Activated T-cell treated with anti-CD3 and anti-CD28 coated beads for 48 hours (primary cell): ENCODE measurements at places on chromosomes 4 and X.

- no peak for DNase-seq
Observed at GRCh38 chr4:8316911-8317351, 47.4 kb downstream of the HTRA3 start.

- DNase-seq = peak; percentile 8
Observed at GRCh38 chrX:7088968-7089615, 58.4 kb upstream of the STS start.

GRCh38 chr4:3413675-3414420 lies 27.9 kb upstream of the HGFAC start:
- DNase-seq = no peak

GRCh38 chr4:181121733-181122132 lies 1121.5 kb upstream of the TENM3 start:
- DNase-seq = no peak

DNA sequence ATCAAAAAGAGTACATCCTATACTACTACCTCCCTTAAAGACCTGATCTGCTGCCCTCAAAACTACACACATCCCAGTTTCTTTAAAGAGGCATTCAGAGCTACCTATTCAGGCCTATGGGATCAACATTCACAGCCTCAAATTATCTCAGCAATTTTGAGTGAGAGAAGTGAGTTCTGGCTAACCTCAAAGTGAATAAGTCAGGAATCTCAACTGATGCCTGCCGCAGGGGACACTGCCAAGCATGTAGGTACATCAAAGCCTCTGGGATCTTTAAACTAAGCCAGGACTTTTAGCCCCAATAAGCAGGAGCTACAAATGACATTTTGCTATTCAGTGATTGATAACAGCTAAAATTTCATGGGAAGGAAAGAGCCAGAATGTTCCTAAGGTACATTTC lies 11.6 kb downstream of the GRPR start:
- no peak for DNase-seq

GRCh38 chrX:120457766-120458180 lies 11.3 kb downstream of the LAMP2 start:
- DNase-seq = no peak

GRCh38 chr4:13635286-13635799 lies 7.8 kb upstream of the BOD1L1 start:
- no peak for DNase-seq

- DNase-seq = peak; percentile 20
Observed at GRCh38 chr4:140861359-140862176, 105.4 kb upstream of the TBC1D9 start.

DNA sequence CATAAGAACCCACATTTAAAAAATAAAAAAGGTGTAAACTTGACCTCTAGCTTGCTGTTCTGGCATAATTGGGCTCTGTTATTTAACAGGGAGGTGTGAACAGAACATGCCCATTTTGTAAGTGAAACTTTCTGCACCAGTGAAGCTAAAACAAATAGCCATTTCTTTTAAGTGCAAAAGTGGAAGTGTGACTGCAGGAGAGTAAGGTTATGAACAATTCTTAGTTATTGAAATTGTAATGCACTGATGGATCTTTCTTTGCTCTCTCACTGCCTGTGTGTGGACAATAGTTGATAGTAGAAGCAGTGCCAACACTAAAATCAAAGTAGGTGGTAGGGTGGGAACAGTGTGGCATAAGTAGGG lies 12.6 kb downstream of the P2RY10 start:
- no peak for DNase-seq

DNA sequence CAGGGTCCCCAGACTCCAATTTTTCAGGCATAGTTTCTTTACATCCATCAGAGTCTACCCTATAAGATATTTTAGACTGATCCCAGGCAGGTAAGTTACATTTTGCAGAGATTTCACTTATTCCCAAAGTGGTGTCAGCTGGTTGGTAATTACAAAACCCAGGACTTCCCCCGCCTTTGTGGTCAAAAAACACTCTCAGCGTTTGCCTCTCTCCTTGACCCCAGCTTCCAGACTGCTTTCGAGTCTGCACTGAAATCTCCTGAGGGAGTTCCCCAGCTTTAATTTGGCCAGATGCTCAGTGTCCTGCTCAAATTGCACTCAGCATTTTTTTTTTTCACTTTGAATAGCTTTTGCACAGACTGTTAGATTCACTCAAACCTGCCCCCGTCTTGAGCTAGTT lies 11.2 kb upstream of the AMOT start:
- no peak for DNase-seq

DNA sequence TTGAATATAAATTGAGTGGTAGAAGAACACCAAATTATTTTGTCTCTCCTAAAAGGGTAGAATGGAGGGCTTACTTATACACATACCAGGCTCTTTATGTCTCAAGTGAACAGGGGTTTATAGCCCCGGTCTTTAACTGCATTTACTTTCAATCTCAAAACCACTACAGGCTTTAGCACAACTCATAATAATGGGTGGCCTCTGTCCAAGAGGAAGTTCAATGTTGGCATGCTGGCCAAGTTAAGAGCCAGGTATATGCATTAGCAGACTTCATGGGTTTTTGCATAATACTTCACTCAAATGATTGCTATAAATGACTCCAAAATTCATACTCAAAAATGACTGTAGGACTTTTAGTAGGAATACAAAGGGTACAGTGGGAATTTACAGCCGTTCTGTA lies 118.5 kb upstream of the OTUD4 start:
- no peak for DNase-seq

GRCh38 chr4:39840027-39840426 lies 137.7 kb downstream of the PDS5A start:
- DNase-seq = no peak

DNA sequence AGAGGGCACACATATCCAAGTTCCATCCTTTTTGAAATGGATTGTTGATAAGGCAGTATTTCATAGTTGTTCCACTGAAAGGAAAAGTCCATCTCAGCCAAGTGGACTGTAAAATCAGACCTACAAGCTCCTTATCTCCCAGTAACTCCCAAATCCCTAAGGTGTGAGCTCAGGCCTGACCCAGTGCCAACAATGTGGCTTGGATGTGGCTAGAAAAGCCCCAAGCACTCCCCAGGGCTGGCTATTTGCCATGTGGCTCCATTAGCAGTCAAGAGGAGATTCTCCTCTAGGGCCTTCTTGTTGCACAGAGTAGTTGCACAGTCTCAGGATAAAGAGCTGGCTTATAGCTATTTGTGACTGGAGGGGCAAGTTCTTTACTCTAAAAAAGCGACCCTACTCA lies 25.0 kb upstream of the DGKK start:
- no peak for DNase-seq

DNA sequence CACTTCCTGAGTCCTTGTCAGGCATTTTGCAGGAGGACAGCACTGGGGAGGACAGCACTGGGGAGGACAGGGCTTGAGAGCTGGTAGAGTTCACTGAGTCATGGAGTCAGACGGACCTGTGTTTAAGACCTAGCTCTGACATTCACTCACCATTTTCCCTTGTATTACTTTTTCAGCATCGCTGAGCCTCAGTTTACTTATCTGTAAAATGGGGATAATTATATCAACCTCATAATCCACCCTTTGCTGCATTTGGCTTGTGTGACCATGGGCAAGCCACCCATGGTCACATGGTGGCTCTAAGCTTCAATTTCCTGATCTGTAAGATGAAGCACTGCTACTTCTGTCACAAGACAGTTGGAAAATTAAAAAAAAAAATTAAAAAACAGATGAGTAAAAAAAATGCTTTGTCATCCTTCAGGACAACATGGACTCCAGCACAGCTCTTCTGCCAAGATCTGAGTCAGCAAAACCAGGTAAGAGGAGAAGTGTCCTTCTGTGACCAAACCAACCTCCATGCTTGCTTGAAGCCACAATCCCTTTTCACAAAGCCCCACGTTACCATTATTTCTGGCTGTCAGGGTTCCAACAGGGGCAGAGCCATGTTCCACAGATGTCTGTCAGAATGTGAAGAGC lies 275.5 kb downstream of the RAB28 start:
- no peak for DNase-seq

GRCh38 chr4:1253831-1254230 lies 4.9 kb upstream of the CTBP1 start:
- DNase-seq = no peak

GRCh38 chr4:47788126-47788525 lies 49.7 kb downstream of the CORIN start:
- DNase-seq = no peak

DNA sequence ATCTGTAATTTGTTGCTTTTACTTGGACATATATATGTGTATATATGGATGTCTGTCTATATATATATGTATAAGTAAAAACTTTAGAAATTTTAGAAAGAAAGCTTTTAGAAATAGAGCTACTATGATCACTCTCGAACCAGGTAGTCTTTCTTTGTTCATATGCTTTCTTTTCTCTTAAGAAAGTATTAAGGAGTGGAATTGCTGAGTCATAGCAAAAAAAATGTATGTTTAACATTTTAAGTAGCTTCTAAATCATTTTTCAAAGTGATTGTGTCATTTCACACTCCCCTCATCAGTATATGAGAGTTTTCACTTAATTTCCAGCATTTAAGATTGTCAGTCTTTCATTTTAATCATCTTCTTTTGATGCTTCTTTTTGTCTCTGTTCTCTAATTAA lies 447.9 kb upstream of the TECRL start:
- no peak for DNase-seq

- DNase-seq = no peak
Observed at GRCh38 chrX:9558615-9559014, 93.8 kb downstream of the TBL1X start.

DNA sequence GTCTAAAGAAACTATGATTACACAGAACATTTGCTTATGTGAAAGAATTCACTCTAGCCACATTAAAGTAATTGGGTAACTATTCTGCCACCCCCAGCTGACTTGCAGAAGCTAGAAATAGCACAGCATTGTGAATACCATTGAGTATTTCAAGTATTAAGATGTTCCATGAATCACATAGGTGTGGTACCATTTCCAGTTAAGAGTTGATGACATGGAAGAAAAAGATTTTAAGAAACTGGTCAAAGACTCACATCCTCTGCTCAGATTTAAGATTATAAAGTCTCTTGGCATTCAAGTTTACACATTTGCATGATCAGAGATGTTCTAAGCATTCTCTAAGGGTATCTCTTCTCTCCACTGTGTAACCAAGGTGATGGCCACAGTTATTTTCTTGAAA lies 287.5 kb downstream of the CAMK2D start:
- no peak for DNase-seq

- no peak for DNase-seq
Observed at GRCh38 chr4:181213551-181213950, 1029.7 kb upstream of the TENM3 start.

DNA sequence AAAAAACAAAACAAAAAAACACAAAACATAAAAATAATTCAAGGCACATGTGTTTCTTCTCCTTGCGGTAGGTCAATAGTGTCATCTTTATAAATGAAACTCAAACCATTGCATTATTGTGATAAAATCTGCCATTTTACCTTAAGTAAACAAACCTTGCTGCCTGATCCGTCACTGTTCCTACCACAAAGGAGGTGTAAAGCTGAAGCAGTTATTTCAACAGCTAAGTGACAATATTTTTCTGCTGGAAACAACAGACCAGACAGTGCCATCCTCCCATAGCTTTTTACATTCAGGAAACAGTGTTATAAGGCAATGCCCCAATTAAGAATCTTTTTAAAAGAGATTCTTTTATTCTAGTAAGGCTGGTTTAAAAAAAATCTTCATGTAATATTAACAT lies 242.7 kb downstream of the PPP1R2C start:
- no peak for DNase-seq

DNA sequence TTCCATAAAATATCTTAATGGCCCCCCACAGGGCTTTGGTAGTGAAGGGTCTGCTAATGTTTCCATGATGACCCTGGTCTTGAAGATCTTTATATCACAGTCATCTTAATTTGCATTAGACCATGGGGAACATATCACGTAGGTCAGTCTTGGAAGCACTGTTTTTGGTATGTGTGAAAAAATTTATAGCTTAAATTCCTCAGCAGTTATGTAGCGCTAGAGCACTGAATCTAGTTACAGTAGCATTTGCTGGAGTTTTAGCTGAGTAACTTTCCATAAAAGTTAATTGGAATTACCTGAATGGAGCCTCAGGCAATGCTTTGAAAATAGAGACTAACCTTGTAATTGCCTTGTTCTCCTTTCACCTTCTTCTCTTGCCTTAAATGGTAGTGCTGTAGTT lies 648.8 kb downstream of the IQCM start:
- DNase-seq = no peak

DNA sequence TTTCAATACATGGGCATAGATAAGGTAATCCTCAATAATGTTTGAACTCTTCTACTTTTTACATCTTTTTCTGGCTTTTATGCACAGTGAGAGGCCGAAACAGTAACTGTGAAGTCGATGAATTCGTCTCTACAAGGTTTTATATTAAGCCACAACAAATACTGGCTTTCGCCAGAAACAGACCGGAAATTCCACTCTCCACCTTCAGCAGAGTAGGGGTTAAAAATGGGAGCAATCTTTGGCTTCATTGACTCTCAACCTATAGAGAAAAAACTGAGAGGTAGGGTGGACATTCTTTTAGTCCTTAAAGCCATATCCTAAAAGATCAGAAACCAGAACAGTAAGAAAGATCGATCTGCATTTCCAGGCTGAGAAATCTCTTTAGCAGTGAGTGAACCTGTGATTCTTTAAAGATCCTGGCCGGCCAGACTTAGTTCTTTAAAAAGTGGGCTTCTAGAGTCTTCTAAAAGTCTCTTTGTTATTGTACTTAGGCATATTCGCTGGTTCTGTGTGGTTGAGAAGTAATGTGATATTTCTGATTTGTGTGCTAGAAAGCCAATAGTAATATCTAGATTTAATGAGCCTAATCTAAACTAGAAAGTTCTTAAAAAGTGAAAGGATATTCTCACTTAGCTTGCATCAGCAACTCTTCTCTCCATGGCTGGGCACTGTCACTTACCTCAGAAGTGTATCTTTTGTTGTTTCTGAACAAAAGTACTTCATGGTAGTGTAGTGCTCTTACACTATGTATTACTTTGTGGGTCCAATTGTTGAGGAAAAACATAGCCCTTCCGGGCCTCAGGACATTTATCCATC lies 2.0 kb downstream of the HSPA4L start:
- no peak for DNase-seq

DNA sequence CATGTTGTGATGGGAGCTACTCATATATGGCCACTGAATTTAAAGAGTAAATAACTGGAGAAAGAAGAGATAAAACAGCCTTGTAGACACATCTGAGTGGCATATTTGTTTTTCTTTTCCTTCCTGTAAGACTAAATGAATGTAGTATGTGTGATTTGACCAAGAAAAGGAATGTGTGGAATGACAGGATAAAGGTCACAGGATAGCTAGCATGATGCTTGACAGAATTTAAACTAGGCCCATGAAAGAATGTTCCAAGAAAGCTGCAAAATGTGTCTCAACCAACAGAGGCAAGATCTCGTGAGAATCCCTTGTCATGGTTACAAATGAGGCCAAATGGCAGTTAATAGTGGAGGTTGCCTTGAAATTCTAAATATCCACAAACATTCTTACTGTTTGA lies 137.0 kb downstream of the KCNIP4 start:
- no peak for DNase-seq

- no peak for DNase-seq
Observed at GRCh38 chrX:153647461-153648357, 706 bp downstream of the DUSP9 start.

GRCh38 chrX:39629001-39629400 lies 468.8 kb downstream of the BCOR start:
- DNase-seq = no peak

GRCh38 chr4:124501576-124501975 lies 211.0 kb downstream of the ANKRD50 start:
- no peak for DNase-seq

GRCh38 chr4:42633605-42634388 lies 23.1 kb downstream of the ATP8A1 start:
- DNase-seq = no peak
